Transverse colon (tissue), 4 donors: ENCODE measurements at places on chromosomes 16 and 17. TPM values are rescaled to one million over a fixed set of nuclear protein-coding genes. Genes with fewer than 3 reads are reported as not detected.

DNA sequence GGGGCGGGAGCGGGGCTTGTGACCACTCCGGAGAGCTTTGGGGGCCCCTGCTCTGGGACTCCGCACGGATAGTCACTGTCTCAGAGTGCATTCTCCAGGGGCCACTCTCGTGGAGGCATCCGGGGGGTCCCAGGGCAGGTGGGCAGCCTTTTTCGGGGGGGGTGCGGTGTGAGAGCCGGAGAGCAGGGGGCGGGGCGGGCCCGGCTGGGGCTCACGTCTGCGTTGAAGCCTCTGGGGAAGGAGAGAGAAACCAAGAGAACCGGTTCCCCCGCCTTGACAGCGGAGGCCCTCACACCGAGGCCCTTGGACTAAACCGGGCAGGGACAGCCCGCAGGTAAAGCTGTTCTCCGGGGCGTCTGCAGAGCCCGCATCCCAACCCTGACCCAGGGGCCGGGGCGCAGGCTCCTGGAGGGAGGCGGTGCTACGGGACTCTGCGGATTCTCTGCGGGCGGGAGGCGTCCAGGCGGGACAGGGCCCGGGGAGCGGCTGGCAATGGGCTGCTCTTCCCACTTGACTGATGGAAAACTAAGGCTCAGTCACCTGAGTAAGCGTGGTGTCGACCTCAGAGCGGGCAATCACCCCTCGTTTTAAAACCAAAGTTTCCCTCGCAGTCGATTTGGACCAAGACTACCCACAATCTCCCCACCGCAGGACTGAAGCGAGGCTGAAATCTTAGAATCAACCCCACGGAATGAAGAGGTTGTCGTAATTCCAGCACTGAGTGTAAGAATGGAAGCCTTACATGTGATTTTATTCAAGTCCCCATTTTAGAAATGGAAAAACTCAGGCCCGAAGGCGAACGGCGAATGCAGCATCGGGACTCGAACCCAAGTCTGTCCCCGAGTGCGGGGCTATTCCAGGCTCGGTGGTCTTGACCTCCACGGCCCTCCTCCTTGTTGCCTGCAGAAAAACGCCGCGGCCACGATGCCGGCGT is 49.6 kb upstream of the AMZ2 start:
- DNase-seq, result no peak

DNA sequence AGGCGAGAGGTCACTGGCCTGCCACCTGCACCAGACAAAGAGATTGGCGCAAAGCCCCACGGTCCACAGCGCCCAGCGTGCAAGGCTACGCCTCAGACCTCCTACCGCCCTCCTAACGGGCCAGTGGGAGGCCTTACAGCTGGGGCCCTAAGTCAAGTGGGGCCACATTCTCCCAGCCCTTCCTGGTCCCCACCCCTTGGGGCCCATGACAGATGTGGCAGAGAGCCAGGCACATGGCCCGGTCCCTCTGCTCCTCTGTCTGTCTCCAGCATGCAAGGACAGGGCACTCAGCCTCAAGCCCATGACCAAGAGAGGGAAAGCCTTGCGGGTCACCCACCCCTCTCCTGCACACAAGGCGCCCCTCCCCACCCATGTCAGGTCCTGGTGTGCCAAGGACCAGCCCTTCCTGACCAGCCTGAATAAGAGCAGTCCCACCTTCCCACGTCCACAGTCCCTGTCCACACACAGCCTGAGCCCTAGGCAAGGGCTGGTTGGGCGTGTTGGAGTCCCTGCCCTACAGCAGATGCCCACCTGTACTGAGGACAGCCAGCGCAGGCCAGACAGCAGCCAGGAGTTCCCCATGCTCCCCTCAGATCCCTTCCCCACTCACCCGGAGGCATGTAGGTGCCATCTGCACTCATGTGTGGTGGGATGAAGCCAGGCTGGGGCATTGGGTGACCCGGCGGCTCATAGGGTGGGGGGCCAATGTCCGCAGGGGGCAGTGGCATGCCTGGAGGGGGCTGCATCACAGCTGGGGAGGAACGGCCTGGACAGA is 25.3 kb downstream of the CDIP1 start:
- no peak for DNase-seq

Gene CMTM2
- total RNA-seq, result not detected

GRCh38 chr17:17224137-17224536 is 12.8 kb downstream of the FLCN start:
- DNase-seq, result no peak

- no peak for DNase-seq
Measured at GRCh38 chr16:58109330-58109729, 19.9 kb downstream of the CFAP20 start.

DNA sequence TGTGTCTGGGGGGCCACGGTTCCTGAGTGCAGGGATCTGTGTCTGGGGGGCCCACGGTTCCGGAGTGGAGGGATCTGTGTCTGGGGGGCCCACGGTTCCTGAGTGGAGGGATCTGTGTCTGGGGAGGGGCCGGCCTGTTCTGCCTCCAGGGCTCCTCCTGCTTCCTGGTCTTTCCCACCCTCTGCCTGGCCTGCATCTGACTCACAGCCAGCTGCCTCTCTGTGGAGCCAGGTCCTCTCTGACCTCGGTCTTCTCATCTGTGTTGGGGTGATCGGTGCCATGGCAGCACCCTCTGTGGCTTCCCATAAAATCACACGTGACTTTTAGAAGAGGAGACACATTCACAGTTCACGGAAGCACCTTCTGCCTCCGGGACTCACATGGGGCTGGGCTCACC is 50.3 kb downstream of the ZFPM1 start:
- DNase-seq, result no peak

Gene CLEC18C
- 0.79 TPM for total RNA-seq

GRCh38 chr17:79325709-79326430 is 251.2 kb downstream of the ENGASE start:
- no peak for DNase-seq

DNA sequence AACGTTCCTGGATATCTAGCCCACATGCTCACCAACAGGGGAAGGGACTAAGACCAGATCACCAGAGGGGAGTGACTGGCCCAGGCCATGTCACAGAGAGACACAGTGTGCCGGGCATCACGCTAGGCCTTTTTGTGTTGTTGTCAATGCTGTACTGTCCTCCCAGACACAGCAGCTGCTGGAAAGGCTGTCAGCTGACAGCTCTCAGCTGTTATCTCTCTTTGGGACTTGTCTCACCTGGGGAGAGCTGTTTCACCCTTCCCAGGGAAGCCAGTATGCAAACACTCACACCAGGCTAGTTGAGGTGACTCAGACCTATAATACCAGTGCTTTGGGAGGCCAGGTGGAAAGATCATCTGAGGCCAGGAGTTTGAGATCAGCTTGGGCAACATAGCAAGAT is 19.4 kb downstream of the UNC45B start:
- DNase-seq, result no peak

DNA sequence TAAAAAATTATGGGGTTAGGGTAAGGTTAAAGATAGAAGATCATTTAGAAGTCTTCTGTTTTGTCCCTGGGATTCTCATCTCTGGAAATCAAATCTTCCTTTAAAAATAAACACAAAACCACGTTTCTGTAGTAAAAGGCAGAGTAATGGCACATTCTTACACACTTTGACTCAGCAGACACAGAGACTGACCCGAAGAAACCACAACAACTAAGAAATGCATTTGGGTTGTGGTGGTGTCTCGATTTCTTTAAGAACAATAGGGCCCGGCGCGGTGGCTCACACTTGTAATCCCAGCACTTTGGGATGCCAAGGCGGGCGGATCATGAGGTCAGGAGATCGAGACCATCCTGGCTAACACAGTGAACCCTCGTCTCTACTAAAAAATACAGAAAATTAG is 54.9 kb upstream of the MYH10 start:
- no peak for DNase-seq

- DNase-seq, result no peak
Measured at GRCh38 chr16:61617219-61617783, 418.9 kb downstream of the CDH8 start.

Gene PLA2G15
- 9.6 TPM for total RNA-seq

- DNase-seq, result no peak
Measured at GRCh38 chr16:8996891-8997290, 33.2 kb upstream of the USP7 start.

- DNase-seq, result peak; percentile 55
Measured at GRCh38 chr16:85253084-85253941, 141.0 kb upstream of the CIBAR2 start.

GRCh38 chr17:43468691-43469139 is 15.1 kb upstream of the DHX8 start:
- DNase-seq, result no peak

- peak; percentile 76 for DNase-seq
Measured at GRCh38 chr16:58755989-58756649, 22.0 kb upstream of the GOT2 start.

Gene DHX40
- total RNA-seq, result 30.2 TPM

GRCh38 chr17:75830164-75831031 is 13.8 kb downstream of the UNC13D start:
- DNase-seq, result peak; percentile 72

Gene SLC9A5
- total RNA-seq, result 1.6 TPM

GRCh38 chr17:69757688-69758430 is 317.2 kb upstream of the KCNJ16 start:
- DNase-seq, result no peak

DNA sequence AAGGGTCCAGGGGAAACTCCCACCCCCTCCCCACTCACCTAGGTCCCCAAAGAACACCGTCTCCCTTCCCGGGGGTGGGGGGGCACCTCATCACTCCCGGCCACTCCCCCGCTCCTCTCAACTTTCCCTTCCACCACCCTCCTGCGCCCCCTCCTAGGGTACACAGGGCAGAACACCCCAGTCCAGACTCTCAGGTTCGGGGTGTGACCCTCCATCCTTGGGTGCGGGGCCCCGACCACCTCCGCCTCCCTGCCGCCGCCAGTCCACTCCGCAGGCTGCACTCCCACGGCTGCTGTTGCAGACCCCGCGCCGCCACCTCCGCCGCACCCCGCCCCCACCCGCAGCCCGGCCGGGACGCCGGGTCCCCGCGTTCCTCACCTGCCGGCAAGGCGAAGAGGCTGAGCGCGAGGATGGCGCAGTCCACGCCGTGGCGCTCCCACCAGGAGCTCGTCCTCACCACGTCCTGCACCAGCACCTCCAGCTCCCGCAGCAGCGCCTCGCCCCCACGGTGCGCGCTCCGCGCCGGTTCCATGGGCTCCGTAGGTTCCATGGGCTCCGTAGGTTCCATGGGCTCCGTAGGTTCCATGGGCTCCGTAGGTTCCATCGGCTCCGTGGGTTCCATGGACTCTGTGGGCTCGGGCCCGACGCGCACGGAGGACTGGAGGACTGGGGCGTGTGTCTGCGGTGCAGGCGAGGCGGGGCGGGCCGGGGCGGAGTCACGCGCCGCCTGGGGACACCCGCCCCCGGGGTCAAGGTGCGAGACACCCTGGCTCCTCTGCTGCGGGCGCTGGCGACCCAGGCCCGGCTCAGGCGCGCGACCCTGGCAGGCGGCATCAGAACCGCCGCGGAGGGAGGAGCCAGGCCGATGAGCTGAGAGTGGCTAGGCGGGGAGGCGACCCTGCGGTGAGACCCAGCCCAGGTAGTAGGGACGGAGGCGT is at the start of gene FADS6:
Gene FADS6 (minus strand): TSS at position 660 of the 938 bp plus-strand sequence. CDS start 38 bp downstream, at position 622.
- DNase-seq, result peak; percentile 34

Gene MRPL12
- 206 TPM for total RNA-seq

DNA sequence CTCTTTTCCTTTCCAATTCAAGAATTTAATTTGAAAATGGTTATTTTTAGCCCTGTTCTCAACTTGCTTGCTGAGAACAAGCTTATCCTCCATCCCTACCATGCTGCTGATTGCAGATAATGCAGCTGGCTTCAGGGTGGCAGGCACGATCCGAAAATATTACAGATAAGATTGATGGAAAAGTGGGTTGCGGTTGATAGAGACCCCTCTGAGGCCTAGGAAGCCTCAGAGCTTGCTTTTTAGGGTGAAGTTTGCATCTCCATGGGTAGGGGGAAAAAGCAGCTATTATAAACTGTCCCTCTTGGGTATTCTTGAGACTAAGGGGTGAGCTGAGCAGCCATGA is 116.5 kb upstream of the GOT2 start:
- no peak for DNase-seq

DNA sequence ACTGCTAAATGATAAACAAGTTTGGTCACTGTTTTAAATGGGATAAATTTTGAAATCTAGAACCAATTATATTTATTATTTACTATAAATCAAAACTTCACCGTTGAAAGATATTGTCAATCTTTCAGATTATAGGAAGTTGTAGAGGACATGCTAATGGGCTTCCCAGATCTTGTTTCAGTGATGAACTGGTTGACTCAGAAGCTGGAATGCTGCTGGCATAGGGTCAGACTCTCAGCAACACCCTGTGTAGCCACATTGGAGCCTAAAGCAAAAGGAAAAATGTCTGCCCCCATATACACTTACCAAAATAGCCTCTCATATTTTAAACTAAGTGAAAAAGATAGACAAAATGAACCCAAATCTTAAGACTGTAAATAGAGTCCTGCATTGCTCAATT is 916.9 kb upstream of the SOX9 start:
- no peak for DNase-seq

DNA sequence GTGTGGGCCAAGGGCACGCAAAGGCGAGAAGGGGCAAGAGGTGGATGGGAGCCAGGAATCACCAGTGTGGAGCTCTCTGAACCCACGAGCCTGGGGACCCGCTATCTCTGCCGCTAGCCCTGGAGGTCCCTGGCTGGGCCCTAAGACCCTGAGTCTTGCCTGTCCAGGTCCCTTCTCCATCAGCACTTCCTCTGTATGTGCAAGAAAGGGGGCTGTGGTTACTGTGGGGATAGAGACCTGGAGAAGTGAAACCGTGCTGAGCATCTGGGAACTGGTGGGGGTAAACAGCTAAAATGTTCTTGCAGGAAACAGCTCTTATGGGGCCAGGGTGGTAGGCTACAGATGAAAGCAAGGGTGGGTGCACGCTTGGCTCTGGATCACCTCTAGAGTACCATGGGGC is 3.1 kb downstream of the SPNS3 start:
- DNase-seq, result no peak
